ENCODE measurements at places on chromosomes 4 and X. TPM values are rescaled to one million over a fixed set of nuclear protein-coding genes. Genes with fewer than 3 reads are reported as not detected.

GRCh38 chrX:118627084-118627758, 100.2 kb upstream of the IL13RA1 start:
- no peak for DNase-seq

DNA sequence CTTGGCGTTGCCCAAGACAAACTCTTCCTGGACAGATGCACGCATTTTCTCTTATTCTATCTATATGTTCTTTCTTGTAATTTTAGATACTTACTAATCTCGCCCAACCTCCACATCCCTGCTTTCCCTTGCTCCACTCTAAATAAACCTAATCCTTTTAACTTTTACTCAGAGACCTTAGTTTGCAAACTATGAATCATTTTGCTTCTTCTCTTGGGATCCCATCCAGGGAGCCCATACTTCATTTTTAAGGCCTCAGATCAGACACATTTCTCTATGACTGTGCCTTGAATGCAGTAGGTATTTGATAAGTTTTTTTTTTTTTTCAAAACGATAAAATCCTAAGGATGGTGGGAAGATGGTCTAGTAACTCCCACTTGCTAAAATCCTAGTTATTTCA, 353.8 kb upstream of the HAND2 start:
- DNase-seq: no peak

DNA sequence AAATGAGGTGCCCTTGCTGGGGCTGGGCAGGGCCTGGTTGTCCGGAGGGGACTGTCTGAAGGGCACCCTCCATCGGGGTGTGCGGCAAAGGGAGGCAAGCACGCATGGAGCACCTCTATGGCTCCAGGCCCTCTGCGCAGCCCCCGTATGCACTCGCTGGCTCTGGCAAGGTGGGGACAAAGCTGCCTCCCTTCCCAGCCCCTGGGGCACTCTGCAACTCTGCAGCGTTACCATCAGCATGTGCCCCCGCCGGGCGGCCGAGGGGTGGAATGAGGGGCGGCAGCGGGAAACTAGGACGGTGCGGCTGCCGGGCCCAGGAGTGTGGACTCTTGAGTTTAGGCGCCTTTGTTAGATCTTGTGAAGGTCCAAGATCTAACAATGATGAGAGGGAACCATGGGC, 26.4 kb downstream of the TRMT44 start:
- DNase-seq: no peak

GRCh38 chr4:94544811-94545210, 93.1 kb downstream of the PDLIM5 start:
- no peak for DNase-seq

GRCh38 chrX:84479086-84479485, 23.2 kb downstream of the HDX start:
- no peak for DNase-seq

CRMP1 gene
- 555 TPM for total RNA-seq

SRPX gene
- 2.5 TPM for total RNA-seq

All from occipital lobe (tissue), 3 donors.